Activated naive CD4-positive, alpha-beta T cell treated with anti-CD3 and anti-CD28 coated beads, Interleukin-2, amount 10 ng/mL, durations not matched to agents 5 hours and 36 hours (primary cell): ENCODE measurements at places on chromosomes 4 and X. TPM values are rescaled to one million over a fixed set of nuclear protein-coding genes. Genes with fewer than 3 reads are reported as not detected.

CT45A5 gene
- total RNA-seq, result not detected

FAM50A gene
- total RNA-seq, result 65.1 TPM

JAKMIP1 gene
- total RNA-seq, result 5.2 TPM

POU3F4 gene
- not detected for total RNA-seq

AR gene
- total RNA-seq, result 0.23 TPM

HS3ST1 gene
- total RNA-seq, result not detected
